ENCODE measurements at places on chromosomes 3 and 15.

DNA sequence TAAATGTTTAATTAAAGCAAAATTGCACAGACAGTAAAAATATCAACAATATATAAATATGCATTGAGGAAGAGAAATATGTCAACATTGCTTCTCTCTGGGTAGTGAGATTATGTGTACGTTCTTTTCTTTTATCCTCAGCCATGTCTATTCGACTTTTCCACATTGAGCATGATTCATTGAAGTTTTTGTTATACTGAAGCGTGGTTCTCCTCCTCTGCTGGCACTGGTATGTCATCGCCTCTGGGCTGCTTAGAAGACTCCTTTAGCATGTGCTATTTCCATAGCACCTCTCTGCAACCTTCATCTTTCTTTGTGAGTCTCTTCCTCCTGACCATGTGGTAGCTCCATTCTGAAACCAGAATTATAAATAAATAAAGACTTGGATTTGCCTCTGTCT, 65.8 kb upstream of the AKAP13 start:
- no peak for DNase-seq

DNA sequence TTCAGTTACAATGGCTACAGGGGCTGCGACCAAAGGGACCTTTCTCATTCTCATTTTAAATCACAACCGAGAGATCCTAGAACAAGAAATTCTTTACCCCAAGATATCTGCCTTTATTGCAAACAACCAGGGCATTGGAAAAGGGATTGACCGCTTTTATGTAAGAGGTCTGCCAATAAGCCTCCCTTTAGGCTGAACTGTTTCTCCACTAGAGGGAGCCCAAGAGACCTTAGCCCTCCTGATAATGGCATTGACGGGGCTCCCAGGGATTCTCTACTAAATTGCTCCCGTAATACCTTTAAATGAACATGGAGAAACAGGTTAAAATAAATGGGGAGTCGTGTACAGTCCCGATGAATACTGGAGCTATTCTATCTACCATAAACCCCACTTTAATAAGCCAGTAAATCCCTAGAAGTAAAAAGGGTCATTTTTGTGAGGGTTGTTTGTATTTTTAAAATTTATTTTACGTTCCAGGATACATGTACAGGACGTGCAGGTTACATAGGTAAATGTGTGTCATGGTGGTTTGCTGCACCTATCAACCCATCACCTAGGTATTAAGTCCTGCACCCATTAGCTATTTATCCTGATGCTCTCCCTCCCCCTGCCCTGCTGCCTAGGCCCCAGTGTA, 7.5 kb upstream of the IGSF10 start:
- DNase-seq: peak; percentile 5

DNA sequence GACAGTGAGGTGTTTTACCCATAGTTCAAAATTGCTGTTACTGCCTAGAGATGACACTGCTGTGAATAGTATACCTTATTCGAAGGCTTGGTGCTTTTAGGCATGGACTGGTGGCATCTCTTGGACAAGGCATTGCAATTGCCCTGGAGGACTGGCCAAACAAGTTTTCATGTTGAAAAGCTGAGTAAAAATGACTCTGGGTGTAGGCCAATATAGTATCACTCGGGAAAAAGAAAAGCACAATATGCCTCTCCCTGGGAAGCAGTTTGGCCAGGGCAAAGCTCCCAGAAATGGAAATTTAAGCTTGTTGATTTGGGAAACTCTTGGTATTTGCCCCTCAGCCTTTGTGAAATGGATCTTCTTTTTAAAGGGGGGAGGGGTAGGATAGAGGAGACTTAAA, 54.8 kb downstream of the ZNF609 start:
- DNase-seq: no peak

- DNase-seq: no peak
Observed at GRCh38 chr3:59056706-59057105, 6.9 kb upstream of the CFAP20DC start.

GRCh38 chr3:171840445-171840810, 2.7 kb upstream of the TMEM212 start:
- no peak for DNase-seq

GRCh38 chr15:47517737-47518136, 199.6 kb upstream of the SEMA6D start:
- no peak for DNase-seq
